M059J (cell line): ENCODE measurements at places on chromosomes 1 and 21.

DNA sequence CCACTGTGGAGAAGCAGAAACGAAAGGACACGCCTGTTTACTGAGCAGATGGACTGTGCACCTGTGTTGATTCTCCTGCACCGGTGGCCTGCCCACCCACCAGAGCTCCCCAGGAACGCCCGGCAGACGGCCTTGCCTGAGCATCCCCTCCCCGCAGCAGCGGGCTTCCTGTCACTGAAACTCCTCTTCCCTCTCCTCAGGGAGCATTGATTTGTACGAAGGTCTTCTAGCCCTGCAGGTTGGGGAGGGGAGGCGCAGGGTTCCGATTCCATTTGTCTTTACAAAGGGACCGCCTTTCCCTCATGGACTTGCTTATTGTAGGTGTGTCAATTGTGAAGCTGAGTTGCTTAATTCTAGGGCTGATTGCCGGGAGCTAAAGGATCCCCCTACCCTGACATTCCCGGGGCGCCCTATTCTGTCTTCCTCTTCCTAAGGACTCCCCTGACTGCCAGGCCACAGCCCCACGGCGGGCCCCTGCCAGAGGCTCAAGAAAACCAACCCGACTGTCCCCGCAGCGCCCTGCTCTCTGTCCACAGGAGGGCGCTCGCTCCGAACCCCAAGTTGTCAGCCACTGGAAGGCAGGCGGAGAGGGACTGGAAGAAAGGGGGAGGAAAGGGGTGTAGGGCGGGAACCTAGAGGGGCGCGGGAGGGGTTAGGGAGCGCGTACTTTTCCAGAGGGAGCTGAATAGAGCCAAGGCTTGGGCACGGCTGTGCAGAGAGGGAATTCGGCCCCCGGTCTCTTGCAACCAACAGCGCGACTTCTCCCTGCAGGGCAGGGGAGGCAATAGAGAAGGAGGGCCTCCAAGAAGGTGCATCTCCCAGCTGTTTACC, 2.8 kb downstream of the S100A6 start:
- peak; percentile 82 for DNase-seq

DNA sequence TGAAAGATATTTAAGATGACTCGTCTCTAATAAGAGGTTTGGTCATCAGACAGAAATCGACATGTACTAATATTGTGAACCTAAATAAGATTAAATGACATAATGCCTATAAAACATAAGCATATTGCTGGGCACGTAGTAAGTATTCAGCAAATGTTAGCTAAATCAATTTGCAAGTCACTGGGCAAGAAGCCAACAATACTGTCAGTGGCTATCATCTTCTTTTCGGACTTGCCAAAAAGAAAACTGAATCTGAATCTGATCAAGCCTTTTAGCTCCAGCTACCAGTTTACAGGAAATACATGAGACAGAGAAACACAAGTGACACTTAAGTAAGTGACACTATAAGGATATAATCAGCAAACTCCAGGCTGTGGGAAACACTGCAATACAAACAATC, 46.0 kb downstream of the RPL5 start:
- DNase-seq, result peak; percentile 13

DNA sequence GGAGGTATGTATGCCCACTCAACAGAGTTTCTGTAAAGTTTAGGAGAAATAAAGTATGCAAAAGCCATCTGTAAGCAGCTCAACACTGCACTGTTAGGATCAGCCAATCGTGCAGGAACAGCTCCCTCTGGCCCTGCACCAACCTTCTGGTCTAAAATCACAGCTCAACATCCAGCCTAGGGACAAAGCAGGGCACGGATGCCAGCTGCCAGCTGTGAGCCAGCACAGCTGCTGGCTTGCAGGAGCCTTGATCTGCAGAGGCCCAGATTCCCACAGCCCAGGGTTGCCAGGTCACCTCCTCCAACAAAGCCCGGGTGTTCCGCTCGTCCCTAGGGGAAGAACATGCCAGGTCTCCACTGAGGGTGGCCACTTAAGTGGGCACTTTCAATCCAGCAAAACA, 8.6 kb downstream of the ACOT7 start:
- no peak for DNase-seq

- no peak for DNase-seq
These were observed 467.9 kb downstream of the SIPA1L2 start for GRCh38 chr1:232162001-232162400.

- no peak for DNase-seq
These were observed at the start of gene PGLYRP3 for GRCh38 chr1:153312570-153313186. PGLYRP3 (minus strand) TSS chr1:153312952; CDS start chr1:153310665, 2,287 bp downstream.

- no peak for DNase-seq
These were observed 91.1 kb upstream of the RGS4 start for GRCh38 chr1:162977944-162978568.
